ENCODE measurements at places on chromosomes 13 and 19.

DNA sequence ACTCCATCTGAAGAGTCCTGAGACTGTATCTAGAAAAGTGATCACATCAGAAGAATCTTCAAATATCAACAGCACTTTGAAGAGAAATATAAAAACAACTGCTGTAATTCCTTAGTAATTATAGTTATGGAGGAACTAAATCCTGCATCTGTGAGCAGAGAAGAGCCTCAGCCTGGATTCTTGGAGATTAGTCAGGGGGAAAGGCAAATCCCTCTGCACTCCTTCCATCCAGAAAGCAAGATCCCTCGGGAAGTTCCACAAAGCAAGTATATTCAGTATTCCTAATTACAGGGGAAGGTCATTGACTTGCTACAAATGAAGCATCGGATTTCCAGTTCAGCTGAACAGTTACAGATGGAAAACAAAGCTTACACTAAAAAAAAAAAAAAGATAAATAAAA, 256.6 kb upstream of the IPO5 start:
- DNase-seq = no peak

DNA sequence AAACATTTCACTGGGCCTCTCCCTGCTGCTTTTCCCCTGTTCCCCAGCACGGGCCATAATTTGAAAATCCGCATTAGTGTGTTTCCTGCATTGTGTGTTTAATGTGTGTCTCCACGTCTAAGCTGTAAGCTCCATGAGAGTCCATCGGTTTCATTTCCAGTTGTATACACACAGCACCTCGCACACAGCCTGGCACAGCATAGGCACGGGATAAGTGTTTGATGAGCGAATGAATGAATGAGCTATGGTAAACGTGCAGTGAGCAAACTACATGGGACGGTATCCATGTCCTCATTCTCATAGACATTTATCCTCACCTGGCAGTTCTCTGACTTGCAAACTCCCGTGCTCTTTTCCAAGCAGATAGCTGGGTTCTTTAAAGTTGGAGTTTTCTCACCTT, 106.1 kb downstream of the RAB20 start:
- DNase-seq = no peak

DNA sequence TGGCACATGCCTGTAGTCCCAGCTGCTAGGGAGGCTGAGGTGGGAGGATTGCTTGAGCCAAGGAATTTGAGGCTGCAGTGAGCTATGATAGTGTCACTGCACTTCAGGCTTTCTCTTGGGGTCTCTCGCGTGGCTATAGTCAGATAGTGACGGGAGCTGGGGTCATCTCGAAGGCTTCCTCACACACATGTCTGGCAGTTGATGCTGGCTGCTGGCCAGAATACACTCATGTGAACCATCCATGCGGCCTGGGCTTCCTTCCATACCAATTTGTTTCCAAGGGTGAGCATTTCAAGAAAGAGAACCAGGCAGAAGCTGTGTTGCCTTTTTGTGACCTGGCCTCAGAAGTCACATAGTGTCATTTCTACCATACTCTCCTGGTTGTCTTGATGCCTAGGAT, 26.4 kb downstream of the LEUTX start:
- DNase-seq = no peak

DNA sequence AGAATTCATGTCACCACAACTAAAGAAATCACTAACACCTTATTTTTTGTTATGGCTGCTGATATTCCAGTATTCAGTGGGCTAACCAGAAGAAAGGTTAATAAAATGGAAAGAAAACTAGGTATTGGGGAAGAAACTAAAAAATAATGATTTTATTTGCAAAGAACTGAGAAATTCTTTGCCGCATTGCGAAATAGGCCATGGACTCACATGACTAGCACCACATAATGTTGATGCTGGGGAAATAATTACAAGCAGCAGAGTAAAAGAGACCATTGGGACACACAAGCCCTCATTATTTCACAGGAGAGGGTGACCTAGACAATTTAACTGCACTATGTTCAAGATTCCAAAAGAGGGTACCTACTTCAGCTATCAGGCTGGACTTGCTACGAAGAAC, 1411.5 kb downstream of the SLITRK5 start:
- no peak for DNase-seq

- no peak for DNase-seq
Measured at GRCh38 chr13:32642858-32643257, 56.6 kb downstream of the PDS5B start.

DNA sequence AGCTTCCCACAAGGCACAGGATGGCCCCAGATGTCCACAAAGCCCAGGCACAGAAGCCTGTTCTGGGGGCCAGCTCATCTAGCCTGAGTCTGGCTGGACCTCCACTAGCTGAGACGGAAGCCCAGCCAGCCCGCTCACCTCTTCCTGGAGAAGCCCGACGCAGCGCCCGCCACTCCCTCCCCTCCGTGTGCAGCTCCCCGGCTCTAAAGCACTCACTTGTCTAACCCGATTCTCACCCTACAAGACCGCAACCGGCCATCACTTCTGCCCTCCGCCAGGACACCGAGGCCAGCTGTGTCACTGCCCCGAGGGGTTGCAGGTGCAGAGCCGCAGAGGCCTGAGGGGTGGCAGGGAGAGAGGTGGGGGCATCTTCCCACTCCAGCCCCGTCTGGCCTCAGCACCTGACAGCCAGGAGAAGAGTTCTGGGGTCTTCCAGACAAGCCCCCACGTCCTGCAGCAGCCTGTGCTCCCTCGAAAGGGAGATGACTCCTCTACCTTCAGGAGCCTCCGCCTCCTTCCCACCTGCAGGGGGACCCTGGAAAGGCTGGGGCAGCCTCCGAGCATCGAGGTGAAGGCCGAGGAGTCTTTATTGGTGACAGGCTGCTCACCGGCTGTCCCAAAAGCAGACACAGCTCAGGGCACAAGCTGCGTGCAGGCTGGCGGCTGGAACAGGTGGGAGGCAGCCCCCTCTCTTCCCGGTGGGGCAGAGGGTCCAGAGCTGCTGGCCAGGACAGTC, 5.9 kb upstream of the DIRAS1 start:
- no peak for DNase-seq

GRCh38 chr13:39536274-39536673, 66.7 kb downstream of the LHFPL6 start:
- DNase-seq = no peak

DNA sequence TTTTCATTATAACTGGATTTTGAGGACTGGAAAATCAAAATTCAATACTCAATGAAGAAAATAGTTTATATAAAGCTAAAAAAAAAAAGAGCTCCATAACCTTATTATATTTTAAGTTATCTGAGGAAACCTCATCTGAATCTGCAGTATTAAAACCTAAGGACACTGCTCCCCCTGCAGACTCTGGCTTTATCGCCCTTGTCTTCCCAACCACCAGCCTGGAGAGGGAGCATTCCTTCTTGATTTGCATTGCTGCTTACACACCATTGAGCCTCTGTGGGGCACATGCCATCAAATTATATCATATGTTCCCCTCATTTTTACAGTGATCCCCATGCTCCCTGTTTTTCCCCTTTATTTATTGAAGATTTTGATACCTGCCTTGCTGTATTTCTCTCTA, 871.4 kb upstream of the GPC6 start:
- DNase-seq = no peak

GRCh38 chr19:39568604-39569003, 28.6 kb upstream of the EID2 start:
- DNase-seq = no peak

DNA sequence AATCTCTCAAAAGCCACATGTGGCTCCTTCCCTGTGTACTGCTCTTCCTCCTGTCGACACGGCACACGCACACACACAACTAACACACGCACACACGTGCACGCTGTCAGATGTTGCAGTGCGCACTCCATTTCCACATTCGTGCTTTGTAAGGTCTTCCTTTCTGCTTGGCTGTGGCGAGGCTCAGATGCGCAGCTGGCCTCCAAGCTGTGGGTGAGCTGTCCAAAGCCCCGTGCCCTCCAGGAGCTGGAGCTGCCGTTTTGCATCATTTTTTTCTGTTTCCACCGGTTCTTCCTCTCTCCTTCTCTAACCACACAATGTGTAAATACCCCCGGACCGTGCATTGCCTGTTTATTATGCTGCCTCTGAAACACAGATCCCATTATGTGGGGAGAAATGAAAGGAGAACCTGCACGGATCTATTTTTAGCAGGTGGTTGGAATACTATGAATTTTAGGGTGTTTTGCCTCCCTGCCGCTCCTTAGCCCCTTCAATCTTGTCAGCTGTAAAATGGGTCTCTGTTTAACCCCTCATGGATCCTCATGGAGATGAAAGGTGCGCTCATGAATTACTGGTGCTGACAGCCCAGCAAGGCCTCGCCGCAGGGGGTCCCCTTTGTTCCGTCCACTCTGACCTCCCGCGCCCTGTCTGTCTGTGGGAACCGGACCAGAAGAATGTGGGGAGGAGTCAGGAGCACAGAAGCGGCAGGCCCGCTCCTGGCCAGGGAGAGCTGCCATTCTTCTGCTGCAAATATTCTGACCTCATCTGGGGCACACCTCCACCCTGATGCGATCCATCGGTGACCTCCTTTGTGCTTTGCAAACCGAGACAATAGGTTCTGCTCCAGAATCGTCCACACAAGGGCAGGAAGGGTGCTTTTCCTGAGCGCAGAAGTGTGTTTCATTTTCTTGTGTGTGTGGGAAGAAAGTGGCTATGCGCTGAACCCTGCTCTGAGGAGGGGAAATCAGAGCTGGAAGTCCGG, 137.7 kb downstream of the SOX1 start:
- DNase-seq = no peak

GRCh38 chr19:10776900-10777650, 58.9 kb downstream of the TMED1 start:
- no peak for DNase-seq

DNA sequence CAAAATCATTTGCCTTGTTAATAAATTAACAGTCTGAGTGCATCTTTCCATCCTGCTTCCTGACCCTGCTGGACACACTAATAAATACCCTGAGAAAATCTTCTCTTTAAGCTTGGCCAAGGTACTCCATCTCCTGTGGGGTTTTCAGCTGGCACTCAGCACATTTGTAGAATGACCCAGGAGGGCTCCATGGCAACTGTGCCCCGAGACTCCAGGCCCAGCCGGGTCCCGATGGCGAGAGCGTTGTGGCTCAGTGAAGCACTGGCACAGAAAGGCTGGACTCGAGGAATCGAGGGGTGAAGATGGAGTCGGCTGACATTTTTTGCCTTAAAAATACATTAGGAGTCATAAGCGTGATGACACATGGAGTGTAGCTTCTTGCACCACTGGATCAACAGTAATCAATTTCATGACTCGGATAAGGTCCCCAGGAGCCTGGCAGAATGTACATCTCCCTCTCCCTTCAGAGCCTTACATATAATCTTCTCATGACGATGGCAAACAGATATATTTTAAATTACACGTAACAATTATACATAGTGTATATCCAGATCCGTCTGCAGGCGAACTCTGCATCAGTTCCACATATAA, 85.4 kb downstream of the SLC7A1 start:
- no peak for DNase-seq

DNA sequence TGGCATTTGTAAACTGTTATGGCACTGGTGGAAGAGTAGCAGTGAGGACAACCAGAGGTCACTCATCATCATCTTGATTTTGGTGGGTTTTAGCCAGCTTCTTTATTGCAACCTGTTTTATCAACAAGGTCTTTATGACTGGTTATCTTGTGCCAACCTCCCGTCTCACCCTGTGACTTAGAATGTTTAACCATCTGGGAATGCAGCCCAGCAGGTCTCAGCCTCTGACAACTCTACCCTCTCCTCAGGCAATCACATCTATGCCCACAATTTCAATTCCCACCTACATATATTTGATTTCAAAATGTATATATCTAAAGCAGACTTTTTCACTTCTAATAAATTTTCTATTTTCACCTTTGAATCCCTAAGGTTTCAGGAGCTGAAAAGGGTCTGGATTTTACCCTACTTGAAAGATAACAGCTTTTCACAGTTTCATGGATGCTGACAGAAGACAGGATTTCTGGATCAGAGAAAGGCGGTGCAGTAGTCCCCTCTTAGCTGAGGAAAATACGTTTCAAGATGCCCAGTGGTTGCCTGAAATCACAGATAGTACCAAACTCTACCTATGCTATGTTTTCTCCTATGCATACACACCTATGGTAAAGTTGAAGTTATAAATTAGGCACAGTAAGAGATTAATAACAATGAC, 1171.8 kb downstream of the DIAPH3 start:
- DNase-seq = no peak
